ENCODE measurements at places on chromosomes 1 and 21.

- no peak for DNase-seq
These were observed 53.6 kb downstream of the KIF21B start for GRCh38 chr1:200969726-200970561.

DNA sequence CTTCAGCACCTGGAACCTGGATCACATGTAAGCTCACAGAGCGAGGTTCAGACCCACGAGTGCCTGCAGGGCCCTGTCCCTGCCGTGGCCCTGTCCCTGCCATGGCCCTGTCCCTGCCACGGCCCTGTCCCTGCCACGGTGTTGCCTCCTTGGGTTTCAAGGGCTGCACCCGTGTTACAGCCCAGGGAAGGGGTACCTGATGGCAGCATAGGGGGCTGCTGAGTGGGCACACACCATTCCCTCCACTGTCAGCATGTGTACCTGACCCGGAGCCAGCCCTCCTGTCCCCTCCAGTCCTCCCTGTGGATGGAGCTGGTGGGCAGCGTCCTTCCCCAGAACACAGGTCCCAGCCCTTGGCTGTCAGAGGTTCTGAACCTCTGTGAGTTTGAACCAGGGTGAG, 15.3 kb downstream of the DFFB start:
- no peak for DNase-seq

DNA sequence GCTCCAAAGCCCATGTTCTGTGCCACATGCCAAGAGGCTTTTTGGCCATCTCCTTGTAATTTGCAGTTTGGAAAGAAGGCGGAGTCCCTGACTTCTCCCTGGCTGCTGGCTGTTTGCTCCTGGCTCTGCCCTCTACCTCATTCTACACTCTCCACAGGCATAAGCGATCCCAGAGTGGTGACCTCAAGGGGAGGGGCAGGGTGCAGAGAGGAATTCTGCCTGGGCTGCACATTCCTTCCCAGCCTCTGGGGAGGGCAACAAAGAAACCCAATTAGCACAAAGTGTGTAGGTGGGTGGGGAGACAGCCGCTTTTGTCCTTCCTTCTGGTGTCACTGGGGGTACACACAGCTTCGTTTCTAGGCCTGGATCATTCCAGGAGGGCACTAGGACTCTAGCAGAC, 95.3 kb downstream of the HIVEP3 start:
- DNase-seq = no peak

DNA sequence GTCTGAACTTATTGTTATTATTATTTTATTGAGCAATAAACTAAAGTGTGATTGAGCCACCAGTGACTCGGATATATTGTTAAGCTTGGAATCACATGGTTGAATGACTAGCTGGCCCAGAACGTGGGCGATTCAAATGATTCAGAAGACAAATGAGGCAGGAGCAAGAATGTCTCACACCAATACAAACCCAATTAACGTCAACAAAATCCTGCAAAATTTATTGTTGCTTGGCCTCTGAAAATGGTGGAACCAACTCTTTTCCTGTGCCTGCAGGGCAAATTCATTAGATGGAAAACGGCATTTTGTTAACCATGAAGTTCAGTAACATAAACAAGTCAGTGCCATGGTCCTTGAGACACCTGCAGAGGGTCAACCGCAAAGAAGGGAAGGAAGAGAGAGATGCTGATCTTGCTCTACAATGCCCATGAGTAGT, 482.0 kb downstream of the SETD4 start:
- DNase-seq = peak; percentile 73

- no peak for DNase-seq
These were observed 355.1 kb downstream of the NPHP4 start for GRCh38 chr1:5637171-5637570.

DNA sequence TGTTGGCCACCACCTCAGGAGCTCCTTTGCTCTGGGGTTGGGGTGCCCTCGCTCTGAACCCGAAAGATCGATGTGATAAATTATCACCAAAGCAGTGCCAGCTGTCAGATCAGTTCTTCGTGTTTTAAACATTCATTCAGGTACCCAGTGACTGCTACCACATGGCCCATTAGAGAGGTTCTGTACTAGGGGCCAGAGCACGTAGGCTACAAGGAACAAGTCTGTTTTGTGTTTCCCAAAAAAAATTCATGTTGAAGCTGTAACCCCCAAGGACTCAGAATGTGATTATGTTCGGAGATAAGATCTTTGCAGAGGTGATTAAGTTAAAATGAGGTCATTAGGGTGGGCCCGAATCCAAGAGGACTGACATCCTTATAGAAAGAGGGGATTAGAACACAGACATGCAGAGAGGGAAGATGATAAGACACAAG, 526.9 kb downstream of the NPHP4 start:
- DNase-seq = no peak

- no peak for DNase-seq
These were observed 92.8 kb downstream of the ZFYVE9 start for GRCh38 chr1:52234708-52235107.

DNA sequence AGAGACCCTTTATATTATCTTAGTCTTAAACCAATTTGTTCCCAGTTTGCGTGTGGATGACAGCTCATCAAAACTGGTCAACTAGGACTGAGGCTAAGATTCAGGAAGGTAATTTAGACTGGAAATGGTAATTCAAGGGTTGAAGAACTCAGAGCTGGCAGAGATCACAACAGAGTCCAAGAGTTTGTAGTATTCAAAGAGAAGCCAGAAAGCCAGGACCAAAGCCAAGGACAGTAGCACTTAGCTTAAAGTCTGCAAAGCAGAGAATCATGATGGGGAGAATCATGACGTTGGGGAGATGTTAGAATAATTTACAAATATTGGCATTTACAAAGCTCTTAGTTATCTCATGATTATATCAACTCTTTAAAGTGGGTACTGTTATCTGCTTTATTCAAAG, 32.6 kb downstream of the RNF11 start:
- peak; percentile 13 for DNase-seq

- DNase-seq = no peak
These were observed 90.0 kb downstream of the OBSCN start for GRCh38 chr1:228297822-228298221.

DNA sequence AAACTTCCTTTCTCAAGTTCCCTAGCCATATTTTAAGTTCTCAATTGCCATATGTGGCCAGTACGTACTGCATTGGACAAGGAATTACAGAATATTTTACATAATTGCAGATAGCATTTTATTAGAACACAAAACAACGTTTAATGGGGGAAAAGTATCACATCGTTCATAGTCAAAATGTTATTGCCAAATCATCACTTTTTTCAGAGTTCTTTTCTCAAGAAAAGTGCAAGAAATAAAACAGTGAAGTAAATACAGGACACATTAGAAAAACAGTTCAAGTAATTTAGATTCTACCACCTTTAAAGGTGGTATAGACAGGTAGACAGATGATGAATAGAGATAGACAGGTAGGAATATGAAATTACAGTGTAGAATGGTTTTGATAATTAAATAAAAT, 479.1 kb upstream of the NCAM2 start:
- no peak for DNase-seq

- DNase-seq = peak; percentile 7
These were observed 1269.6 kb upstream of the ADGRL2 start for GRCh38 chr1:80531182-80531581.

GRCh38 chr1:186178426-186179043, 196.5 kb downstream of the TPR start:
- DNase-seq = no peak

DNA sequence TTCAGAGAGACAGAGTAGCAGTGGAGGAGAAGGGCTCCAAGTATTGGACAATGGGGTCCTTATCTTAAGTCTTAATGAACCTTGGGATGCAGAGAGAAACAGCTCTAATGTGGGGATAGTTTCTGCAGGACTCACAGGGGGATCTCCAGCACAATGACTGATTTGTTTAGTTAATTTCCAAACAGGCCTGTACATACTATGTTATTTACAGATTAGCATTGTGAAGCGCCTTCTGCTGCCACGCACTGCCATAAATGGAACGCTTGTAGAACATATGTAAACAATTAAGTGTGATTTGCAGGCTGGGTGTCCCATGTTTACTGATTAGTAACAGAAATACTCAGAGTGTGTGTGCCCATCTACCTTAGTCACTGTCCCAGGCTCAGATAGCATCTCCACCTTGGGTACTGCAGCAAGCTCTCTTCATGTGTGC, 56.1 kb downstream of the NTPCR start:
- no peak for DNase-seq

GRCh38 chr1:45348020-45348419, 7.8 kb upstream of the MUTYH start:
- DNase-seq = peak; percentile 30
